ENCODE measurements at places on chromosomes 7 and 10.
A peak's percentile ranks its signal among the peaks of the same experiment; 100 is the strongest.

DNA sequence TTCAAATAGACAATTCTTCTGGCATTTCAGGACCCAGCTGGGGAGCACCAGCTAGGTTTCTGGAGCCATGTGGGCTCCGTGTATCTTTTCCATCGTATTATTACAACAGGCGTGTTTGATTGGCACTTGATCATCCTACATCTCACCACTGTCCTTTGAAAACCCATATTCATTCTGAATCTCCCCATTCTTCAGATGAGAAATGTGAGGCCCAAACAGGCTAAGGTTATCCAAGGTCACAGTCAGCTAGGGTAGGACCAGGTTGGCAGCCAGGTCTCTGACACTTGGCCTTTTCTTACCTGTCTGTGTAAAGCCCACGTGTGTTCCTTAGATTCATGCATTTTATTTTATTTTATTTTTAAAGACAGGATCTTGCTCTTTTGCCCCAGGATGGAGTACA is 102.4 kb upstream of the SH2B2 start:
- DNase-seq: no peak

DNA sequence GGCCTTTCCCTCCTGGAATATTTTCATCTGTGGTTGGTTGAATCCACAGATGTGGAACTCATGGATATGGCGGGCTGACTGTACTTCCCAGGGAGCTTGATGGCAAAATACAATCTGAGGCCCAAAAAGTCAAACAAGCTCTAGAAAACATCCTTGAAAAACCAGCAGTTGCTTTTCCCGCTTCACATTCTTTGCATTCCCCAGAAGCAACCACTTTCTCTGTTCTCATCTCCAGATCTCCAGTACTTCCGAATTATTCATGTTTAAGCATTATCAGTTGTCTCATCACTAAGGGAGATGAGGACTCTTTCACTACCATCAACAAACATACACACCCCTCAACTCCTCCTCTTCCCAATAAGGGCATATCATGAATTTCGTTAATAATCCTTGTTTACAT is 55.3 kb downstream of the KIF5B start:
- no peak for DNase-seq

GRCh38 chr7:28672397-28672797 is 260.1 kb downstream of the CREB5 start:
- no peak for DNase-seq

- no peak for DNase-seq
Measured at GRCh38 chr7:72925546-72926120, 738 bp downstream of the POM121 start.

DNA sequence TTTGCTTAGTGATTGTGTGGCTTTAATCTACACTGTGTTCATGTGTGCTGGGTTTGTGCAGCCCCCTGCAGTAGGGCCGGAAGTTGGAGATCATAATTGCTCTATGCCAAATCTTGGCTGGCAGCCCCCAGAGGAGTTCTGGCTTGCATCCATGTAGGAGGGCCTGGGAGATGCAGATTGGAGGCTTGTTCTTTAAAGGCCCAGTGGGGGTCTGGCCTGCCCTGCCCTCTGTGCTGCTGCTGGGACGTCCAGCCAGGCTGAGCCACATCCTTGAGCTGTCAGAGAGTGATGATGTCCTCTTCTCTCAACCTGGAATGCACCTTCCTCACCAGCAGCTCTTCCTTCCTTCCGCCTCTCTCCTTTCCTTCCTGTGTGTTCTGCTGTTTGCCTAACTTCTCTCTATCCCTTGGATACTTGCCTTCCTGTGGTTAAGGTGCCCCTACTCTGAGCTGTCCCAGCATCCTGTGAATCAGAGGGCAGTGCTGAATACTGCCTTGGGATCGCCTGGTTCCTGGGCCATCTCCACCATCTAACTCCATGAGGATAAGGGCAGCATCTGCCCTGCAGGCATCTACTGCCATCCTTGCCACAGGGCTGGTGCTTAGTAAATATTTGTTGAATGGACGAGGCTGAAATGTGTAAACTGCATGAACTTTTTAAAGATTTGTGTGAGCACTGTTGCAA is 30.2 kb downstream of the DOCK1 start:
- no peak for DNase-seq

DNA sequence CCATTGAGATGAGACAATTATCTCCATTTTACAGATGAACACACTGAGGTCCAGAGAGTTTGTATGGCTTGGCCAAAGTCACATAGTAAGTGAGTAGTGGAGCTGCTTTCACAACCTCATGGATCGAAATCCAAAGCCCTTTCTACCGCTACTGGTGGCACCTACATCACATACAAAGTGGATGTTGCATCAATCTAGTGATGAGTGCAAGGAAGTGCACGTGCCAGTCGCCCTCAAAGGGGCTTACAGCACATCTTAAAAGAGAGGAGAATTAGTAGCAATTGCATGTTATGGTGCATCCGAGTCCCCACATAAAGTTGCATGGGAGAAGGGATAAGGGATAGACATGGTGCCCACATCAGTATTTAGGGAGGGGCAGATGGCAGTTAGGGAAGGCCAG is 31.0 kb upstream of the GPR26 start:
- DNase-seq: no peak

DNA sequence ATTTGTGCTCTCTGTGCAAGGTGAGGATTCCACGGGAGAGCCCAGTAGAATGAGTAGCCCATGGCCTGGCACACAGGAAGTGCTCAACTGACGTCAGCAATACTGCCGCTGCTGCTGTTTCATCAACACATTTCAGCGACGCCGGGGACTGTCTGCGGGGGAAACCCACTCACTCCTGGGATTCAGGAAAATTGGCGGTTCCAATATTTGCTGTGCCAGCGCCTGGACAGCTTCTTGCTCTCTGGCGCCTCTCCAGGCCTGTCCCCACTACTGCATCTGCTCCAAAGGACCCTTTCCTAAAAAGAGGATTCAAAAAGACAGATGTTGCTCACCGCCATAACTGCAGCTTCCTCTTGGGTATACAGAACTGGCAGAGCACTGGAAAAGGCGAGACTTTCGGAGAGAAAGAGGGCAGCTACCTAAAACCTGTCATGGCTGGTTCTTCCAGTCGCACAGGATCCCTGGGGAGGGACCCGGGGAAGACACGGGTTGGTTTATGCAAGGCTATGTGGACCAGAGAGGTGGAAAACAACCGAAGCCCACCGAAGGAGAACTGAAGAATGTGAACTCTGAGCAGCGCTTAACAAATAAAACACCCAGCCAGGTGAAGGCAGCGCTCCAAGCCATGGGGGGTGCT is 39.7 kb upstream of the ENO4 start:
- no peak for DNase-seq

GRCh38 chr10:5971315-5971832 is 6.0 kb downstream of the IL15RA start:
- peak; percentile 59 for DNase-seq

DNA sequence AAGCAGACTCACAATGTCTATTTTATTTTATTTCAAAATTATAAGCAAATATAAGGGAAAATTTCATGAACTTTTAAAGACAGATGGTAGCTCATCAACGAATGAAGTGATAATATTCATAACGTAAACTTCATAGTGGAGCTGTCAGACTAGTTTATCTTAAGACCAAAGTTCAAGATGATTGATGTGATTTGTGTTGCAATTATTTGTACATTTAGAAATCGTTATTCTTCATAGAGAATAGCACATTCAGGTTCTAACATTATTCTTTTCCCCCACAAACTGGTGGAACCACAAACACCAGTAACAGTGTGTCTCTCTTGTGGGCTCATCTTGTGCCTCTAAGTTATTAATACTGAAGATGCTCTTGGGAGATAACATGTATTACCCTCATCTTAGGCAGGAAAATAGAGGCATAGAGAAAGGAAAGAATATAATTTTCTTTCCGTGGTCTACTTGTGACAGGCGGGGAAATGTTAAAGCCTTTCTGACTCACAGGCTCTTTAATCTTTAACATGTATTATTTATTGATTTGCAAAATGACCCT is 37.0 kb downstream of the CCSER2 start:
- DNase-seq: no peak

DNA sequence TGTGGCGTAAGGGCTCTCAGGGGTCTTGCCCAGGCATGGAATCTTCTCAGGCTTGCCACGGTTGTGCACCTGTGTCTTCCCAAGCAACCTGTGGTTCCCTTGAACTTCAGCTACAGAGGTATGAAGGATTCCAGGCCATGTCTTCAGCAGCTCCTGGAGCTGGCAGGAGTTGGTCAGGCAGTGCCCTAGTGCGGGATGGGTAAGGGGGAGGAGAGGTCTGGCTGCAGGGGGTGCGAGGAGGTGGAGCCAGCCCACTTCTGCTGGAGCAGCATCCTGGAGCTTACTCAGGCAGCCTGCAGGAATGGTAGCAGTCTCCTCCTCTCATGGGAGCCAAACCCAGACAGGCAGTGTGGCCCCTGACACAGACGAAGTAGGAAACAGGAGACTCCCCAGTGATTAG is 3.8 kb upstream of the TRIL start:
- DNase-seq: no peak

GRCh38 chr10:45593938-45594275 is 78.7 kb downstream of the ZFAND4 start:
- DNase-seq: no peak

DNA sequence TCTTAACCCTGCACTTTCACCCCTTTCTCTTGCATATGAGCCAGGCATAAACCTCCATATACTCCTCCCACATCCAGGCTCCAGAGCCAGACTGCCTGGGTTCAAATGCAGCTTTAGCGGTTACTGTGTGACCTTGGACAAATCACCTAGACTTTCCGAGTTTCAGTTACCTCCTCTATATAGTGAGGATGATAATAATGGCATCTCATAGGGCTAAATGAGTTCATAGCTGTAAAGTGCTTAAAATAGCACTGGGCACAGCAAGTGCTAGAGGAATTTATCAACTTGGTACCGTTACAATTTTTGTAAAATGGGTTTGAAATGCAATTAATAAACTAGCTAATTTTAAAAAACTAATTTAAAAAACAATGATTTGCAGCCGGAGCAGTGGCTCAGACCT is 53.4 kb upstream of the DGKI start:
- DNase-seq: no peak

DNA sequence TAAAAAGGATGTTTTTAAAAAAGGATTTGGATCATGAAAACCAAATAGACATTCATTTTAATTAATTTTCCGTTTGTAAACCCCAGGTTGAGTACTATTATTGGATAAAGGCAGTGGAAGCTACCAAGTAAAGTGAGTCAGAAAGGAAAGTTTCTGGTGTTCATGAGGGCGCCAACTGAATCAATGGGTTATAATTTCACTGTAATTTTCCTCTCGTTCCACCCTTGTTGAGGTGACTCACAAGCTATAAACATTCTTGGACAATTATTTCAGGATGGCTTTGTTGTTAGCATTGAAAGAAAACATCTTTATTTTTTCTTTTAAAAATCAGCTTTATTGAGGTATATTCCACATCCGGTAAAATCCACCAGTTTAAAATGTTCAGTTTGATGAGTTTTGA is 5.1 kb upstream of the FAM133B start:
- DNase-seq: no peak

GRCh38 chr7:74489997-74490945 is 36.6 kb downstream of the GTF2IRD1 start:
- DNase-seq: no peak

DNA sequence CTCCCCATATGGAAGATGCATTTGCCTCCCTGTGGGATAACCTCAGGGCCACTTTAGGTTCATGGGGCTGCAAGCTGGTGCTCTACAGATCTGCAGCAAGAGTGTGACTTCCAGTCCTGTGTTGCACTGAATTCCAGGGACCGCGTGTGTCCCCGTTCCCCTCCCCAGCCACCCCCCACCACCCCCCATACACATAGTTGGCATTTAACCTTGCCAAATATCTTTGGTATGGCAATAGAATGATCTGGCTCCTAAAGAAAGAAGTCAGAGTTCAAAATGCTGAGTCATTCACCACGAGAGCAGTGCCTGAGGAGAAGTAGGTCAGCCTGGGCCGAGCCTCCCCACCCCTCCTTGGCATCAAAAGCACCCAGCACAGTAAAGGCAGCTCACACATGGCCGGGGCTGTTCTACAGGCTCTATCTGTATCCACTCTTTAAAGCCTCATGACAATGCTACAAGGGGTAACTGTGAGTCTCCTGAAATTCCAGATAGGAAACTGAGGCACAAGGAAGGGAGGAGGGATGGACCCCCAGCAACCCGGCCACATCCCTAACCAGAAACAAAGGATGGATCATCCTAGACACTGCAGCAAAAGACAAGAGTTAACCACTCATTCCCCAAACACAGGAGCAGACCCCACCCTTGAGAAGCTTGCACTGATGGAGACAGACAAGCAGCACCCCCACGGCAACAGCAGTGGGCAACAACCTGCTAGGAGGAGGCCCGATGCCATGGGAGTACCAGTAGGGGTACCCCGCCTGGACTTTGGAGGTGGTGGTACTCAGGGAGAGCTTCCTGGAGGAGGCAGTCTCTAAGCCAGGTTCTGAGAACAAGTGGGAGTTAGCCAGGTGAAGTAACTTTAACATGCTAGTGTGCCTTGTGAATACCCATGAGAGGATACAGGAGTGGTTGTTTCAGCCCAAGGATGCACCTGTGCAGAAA is 70.3 kb upstream of the NANOS1 start:
- peak; percentile 16 for DNase-seq

- peak; percentile 47 for DNase-seq
Measured at GRCh38 chr10:23439961-23440889, 1.4 kb downstream of the OTUD1 start.

- no peak for DNase-seq
Measured at GRCh38 chr7:70711452-70711851, 420.5 kb upstream of the GALNT17 start.

DNA sequence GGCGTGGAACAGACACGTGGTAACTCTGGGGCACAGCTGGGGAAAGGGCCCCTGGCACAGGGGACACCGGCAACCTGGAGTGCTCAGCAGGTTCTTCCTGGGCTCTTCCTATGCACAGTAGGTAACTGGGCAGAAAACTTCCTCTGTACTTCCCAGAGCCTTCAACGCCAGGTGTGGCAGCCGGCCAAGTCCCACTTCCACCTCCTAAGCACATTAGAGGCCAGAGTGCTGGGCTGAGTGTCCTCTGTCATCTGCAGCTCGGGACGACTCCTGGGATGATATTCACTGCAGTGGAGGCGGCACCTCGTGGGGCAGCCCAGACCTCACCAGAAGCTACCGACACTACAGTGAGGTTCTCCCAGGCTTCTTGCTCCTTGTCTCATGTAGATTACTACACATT is 114.5 kb downstream of the LARP4B start:
- DNase-seq: no peak

- DNase-seq: peak; percentile 69
Measured at GRCh38 chr7:101163279-101164070, 1.9 kb downstream of the VGF start.

DNA sequence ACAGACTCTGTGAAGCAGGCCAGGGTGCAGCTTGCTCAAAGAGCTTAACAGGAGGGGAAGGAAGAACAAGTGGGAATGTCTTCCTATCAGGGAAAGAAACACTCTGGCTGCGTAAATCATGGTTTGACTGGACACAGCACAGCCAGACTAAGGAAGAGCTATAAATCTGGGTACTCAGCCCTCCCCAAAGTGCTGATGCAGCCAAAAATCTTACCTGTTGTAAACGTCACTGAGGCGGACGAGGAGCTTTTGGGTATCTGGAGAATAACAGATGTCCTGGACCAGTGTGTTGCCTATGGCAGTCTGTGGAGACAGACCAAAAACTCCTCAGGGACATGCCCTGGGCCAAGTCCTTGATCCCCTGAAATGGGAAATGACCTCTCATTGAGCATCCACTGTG is 43.1 kb upstream of the HNRNPH3 start:
- DNase-seq: no peak

- DNase-seq: no peak
Measured at GRCh38 chr7:94940241-94940640, 32.8 kb downstream of the PPP1R9A start.

- no peak for DNase-seq
Measured at GRCh38 chr7:36741866-36742265, 17.6 kb upstream of the AOAH start.

Measured in activated CD8-positive, alpha-beta memory T cell treated with anti-CD3 and anti-CD28 coated beads, Interleukin-2, amount 10 ng/mL, durations not matched to agents 7 days and 5 days (primary cell).